ENCODE measurements at places on chromosomes 2 and 18.

DNA sequence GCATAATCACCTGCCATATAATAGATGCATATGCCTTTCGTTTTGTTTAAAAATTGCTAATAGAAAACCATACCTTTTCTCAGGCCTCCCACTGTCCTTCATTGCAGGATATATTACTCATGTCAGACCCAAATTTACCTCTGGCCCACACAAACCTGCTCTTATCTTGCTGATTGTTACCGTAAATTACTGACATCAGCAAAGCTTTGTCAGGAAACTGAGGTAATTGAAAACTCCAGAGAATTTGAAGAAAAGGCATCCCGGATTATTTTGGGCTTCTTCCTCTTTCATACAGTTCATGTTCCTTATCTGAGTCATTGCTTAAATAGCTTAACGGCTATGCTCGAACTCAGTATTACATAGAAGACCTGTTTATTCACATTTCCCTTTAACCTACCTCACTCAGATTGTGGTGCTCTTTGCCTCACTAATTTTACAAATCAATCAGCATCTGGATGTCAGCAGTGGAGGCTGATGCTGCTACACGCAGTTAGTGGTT lies 145.7 kb downstream of the ZEB2 start:
- no peak for DNase-seq

DNA sequence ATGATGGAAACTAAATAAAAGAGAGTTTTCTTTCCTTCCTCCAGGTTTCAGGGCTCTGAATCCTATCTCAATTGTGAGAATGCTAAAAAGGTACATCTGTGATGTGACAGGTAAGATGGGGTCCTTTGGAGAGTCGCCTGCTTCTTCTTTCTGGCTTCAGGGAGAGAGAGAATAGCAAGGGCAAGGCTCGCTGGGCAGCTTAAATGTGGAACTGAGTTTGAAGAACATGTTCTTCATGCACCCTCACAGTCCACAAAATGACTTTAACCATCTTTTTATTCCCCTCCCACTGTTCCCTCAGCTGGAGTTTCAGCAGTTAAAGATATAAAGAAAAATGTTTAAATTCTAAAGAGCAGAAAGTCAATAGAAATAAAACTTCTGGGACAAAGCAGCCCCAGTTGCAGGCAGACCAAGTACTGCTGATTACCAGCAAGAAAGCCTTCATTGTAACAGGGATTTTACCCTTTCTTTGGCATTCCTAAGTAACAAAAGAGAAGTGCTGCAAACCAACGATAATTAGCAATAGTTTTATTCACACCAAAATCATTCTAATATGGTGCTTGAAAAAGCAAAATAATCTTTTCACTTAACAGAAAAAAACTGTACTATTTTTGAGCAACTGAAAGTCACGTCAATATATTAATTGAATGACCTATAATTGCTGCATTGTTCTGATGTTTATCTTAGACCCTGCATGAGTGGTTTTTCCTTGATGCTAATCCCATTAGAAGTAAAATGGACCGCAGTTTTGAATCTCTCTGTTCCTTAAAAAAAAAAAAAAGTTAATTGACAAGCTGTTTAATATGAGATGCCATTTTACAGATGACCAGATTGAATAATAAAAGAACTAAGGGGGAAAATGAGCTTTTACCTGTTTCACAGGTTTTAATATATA lies 61.5 kb downstream of the LRP2 start:
- no peak for DNase-seq

- no peak for DNase-seq
Observed at GRCh38 chr2:235347691-235348090, 146.2 kb upstream of the AGAP1 start.

GRCh38 chr2:95058989-95059641 lies 33.6 kb downstream of the MAL start:
- no peak for DNase-seq

DNA sequence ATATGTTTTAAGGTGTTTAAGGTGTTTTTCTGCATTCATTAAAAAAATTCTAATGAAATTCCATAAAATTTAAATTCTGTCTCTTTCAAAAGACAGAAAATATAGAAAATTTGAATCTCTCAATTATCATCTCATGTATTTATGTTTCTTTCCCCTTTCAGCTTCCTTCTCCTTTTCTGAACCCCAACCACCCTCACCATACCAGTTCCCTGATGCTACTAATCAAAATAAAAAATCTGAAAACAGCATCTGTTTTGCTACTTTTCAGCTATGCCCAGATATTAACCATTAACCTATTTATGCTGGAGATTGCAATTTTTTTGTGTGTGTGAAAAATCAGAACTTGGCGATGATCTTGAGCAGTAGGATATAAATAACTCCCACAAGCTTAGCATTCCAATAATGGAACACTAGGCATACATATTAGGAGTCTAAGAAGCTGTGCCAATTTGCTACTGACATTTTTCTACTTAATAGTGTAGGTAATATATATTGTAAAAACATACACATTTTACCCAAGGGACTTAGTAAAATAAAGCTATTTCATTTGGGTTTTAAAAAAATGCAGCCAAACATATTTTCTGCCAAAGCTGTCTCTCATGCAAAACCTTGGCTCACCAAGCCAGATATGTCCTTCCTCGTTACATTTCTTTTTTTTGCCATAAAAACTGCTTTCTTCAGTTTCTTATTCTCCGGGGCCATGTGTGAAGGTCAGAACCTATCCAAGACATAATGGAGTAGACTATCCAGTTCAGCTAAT lies 32.6 kb upstream of the AGPS start:
- no peak for DNase-seq

- no peak for DNase-seq
Observed at GRCh38 chr2:62208758-62209114, 12.8 kb downstream of the B3GNT2 start.

GRCh38 chr2:172339371-172340010 lies 87.9 kb upstream of the ITGA6 start:
- DNase-seq: no peak

- DNase-seq: no peak
Observed at GRCh38 chr2:6967301-6967700, 50.1 kb downstream of the RNF144A start.

DNA sequence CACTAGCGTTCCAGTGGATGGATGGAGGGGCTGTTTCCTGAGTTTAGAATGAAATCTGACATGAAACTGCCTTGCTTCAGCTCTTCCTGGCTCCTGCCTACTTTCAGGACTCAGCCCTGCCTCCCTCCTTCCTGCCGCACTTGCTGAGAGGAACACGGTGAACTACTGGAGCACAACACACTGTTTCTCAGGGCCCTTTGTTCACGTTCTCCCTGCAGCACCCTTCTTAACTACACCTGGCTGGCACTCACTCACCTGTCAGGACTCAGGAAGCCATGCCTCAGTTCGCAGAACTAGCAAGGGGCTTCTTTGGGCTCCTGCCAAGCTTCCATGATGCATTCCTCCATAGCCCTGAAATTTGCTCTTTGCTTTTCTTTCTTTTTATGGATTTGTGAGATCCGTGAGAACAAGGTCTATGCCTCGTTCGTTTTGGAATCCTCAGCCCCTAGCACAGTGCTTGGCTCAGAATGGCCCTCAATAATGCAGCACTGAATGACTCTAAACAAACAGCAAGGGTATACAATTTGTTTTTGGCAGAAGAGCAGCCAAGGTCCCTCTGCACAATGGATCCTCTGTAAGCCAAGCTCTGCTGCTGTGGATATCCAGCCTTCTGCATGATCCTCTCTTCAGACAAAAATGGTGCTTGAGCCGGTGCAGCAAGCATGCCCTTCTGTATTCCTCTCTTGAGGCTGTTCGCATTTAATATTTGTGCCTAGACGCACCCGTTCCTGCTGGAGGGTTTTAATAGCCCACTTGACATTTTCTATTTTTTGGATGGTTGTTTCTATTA lies 357.0 kb downstream of the TSN start:
- DNase-seq: no peak

- no peak for DNase-seq
Observed at GRCh38 chr2:120817956-120818325, 82.3 kb downstream of the GLI2 start.

- no peak for DNase-seq
Observed at GRCh38 chr18:13483316-13484270, 242.8 kb downstream of the FAM210A start.

- DNase-seq: no peak
Observed at GRCh38 chr2:225582355-225583116, 183.0 kb downstream of the NYAP2 start.

DNA sequence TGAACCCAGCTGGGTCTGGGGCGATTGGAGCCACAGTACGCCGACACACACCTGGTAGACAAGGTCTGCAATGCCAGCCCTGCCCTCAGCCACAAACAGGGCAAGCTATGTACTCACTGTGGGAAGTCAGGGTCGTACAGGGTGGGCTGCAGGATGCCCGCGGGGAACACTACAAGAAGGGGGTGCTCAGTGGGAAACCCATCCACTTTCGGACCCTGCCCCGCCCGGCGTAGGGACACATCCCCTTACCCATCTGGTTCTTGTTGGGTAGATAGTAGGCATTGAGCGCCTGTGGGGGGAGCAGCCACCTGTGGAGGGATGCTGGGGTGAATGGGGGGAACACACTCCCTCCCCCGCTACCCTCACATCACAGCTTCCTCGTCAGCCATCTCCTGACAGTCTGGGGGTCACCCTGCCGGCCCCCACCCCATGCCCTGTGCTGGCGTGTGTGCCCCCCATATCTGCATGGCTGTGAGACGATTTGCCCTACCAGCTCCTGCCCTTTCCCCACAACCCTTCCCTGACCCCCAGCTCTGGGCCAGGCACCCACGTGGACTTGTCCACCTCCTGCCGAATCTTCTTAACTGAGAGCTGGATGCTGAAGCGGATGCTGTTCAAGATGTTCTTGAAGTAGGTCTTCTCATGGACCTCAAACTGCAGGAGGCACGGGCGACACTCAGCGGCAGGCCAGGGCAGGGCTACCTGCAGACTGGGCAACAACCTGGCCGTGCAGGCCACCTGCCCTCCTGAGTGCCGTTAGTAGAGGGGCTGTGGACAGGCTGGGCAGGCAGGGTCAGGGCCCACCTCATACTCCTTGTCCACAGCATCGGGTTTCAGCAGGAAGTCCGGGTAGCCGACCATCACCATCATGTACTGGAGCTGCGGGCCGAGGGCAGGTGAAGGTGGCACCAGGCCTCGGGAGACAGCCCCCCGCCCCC lies 5.1 kb downstream of the ECEL1 start:
- no peak for DNase-seq

GRCh38 chr18:45365835-45366234 lies 249.4 kb upstream of the SLC14A2 start:
- no peak for DNase-seq

DNA sequence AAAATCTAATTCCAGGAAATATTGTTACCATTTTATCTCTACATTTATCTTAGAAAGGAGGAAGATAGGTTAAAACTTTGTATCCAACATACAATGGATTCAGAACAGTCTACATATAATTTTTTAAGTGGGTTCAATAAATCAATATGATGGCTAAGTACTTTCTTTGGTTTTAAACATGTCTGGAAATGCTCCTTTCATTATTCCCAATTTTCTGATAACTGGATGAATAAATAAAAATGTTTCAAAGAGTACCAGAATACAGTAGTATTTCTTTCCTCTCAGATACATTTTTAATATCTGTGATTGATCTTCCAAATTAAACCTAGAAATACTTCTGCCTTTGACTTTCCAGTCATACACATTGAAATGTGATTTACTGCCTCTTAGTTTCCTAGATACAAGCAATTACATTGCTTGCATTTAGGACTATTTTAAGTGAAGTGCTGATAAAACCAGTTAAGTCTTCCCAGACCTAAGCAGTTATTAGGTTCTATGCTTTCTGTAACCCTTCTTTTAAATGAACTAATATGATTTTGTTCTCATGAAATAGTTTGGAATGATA lies 283.5 kb downstream of the CCDC178 start:
- no peak for DNase-seq

DNA sequence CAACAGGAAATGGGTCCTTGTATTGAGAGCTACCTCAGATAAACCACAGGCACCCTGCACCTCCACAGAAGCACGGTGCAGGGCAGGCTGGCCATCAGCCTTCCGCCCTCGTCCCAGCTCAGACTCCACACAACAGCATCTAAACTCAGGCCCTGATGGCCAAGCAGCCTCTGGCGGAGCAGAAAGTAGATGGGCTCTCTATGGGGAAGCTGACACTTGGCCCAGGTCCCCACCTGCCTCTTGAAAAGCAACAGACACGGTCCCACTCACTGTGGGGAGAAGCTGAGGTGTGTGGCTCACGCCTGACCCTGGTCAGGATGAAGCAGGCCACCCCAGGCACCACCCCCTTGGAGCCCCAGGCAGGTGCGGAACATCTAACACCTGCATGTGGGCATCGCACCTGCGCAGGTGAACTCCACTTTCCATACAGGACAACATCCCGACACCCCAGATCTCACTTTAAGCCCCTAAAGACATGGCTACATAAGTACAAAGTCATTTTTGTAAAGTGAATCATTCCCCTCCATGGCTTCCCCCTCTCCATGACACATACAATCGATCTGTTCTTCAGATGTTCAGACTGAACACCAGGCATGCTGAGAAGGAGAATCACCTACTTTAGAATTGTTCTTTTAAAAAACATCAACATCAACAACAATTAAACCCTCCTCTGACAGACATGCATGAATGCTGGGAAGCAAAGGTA lies 208.4 kb downstream of the ZBTB7C start:
- peak; percentile 71 for DNase-seq

- no peak for DNase-seq
Observed at GRCh38 chr18:533995-534601, 33.6 kb upstream of the COLEC12 start.

DNA sequence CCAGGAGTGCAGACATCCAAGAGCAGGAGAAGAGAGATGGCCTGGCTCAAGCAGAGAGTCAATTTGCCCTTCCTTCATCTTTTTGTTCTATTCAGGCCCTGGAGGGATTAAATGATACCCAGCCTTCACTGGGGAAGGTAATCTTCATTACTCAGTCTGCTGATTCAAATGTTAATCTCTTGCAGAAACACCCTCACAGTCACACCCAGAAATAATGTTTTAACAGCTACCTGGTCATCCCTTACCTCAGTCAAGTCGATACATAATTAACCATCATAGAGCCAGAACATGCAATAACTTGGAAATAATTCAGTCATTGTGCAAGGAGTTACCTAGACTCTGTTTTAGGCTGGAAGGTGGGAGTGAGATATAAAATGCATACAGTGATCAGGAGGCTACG lies 163.7 kb upstream of the TNP1 start:
- DNase-seq: no peak

GRCh38 chr18:13879937-13880336 lies 35.4 kb downstream of the MC2R start:
- no peak for DNase-seq

- DNase-seq: no peak
Observed at GRCh38 chr2:10324095-10324832, 21.6 kb downstream of the HPCAL1 start.

DNA sequence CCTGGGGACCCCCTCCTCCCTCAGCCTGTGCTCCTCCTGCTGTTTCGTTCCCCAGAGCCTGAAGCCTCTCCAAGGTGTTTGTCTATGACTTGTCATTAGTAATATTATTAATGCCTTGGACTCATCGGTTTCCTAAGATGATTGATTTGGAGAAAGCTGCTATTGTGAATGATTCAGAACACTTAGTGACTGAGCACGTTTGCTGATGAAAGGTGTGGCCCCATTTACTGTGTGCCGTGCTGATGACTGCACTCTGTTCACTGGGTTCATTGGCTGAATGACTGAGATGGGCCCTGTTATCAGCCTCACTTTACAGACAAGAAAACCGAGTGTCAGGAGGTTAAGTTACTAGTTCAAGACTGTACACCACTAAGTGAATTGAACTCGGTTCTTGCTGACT lies 111.4 kb downstream of the SPP2 start:
- no peak for DNase-seq

Measured in NCI-H510A treated with DMSO at 0.1 percent for 48 hours (cell line).